ENCODE measurements at places on chromosomes 13 and 19. TPM values are rescaled to one million over a fixed set of nuclear protein-coding genes. Genes with fewer than 3 reads are reported as not detected.

DNA sequence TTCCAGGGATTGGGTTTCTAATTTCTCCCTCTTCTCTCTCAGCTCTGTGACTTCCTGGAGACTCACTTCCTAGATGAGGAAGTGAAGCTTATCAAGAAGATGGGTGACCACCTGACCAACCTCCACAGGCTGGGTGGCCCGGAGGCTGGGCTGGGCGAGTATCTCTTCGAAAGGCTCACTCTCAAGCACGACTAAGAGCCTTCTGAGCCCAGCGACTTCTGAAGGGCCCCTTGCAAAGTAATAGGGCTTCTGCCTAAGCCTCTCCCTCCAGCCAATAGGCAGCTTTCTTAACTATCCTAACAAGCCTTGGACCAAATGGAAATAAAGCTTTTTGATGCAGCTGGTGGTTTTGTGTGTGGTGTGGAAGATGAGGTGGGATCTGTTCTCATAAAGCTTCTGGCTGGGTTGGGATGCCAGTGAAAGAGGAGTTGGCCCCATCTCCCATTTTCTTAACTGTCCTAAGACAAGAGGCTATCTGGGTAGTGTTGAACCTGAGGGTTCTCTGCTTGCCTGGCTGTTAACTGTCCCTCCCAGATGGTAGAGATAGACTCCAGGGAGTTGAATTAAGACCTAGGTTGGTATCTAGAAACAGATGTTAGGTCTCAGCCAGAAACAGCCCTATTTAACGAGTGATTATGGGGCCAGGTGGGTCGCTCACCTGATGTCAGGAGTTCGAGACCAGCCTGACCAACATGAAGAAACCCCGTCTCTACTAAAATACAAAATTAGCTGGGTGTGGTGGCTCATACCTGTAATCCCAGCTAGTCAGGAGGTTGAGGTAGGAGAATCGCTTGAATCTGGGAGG lies 1.6 kb downstream of the FTL start:
- H3K27ac ChIP-seq = no peak overlapping the region
- peaks cover 53% of the 10 kb centered on the region for H3K4me1 ChIP-seq
- H3K4me3 ChIP-seq = peak overlapping the region; percentile 99
- no peaks in the 10 kb centered on the region for H3K27me3 ChIP-seq

Gene WDR18
- total RNA-seq = 18.2 TPM

Gene SIAH3
- 0.15 TPM for total RNA-seq

GRCh38 chr19:49832556-49832955 lies 14.5 kb downstream of the MED25 start:
- DNase-seq = no peak
- no peaks in the 10 kb centered on the region for H3K27me3 ChIP-seq
- peaks cover 7% of the 10 kb centered on the region for H3K36me3 ChIP-seq
- no peak overlapping the region for H3K4me3 ChIP-seq
- H3K4me1 ChIP-seq = peaks cover 10% of the 10 kb centered on the region

Gene ZNF440
- 7.9 TPM for total RNA-seq

DNA sequence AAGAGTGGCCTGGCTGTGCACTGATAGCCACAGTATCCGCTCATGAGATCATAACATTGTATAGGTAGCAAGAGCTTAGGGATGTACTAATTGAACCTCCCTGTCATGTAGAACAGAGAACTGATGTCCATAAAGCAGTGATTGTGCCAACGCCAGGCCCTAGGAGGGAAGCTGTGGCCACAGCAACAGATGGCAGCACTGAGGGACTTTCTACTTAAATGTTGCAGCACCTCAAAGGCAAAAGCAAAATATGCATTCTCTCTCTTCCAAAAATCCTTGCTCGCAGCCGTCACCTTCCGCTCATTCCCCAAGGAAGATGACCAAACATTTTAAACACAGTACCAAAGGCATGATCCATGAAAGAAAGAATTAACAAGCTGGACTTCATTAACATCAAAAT lies 32.3 kb downstream of the COL4A1 start:
- no peak overlapping the region for H3K27ac ChIP-seq
- H3K4me3 ChIP-seq = no peak overlapping the region
- H3K36me3 ChIP-seq = no peaks in the 10 kb centered on the region

DNA sequence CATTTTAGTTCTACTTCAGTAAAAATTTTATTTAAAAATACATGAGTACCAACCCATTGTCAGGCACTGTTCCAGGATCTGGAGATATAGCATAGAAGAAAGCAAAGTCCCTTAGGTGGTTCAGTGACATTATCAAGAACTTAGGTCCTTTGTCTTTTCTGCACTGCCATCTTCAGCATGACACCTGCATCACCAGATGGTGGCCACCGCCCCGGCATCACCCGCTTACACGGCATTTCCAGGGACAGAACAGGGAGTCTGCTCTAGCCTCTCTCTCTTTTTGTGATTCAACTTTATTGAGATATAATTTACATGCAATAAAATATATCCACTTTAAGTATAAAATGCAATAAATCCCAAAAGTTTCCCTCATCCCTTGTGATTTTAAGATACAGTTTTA lies 23.5 kb downstream of the DYRK1B start:
- H3K4me3 ChIP-seq = no peak overlapping the region
- no peaks in the 10 kb centered on the region for H3K4me1 ChIP-seq
- H3K36me3 ChIP-seq = no peaks in the 10 kb centered on the region
- no peak overlapping the region for H3K27ac ChIP-seq

Gene UHRF1
- total RNA-seq = 0.34 TPM

DNA sequence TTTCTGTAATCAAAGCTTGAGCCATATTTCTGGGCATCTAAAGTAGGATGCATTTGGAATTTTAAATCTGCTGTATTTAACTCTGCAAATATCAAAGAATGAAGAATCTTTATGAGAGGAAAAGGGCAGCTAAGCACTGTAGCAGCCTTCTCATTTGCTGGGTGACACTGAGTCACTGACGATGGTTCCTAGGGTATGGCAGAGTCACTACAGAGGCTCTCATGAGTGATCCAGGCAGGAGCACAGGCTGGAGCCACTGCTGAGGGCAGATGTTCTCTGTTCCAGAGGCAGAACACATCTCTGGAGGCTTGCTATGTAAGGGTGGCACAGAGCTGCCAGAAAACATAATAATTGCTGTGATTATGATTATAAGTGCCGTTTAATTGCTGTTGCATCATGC lies 340.7 kb upstream of the HTR2A start:
- no peaks in the 10 kb centered on the region for H3K27me3 ChIP-seq
- H3K36me3 ChIP-seq = no peaks in the 10 kb centered on the region
- H3K27ac ChIP-seq = no peak overlapping the region
- no peaks in the 10 kb centered on the region for H3K4me1 ChIP-seq

DNA sequence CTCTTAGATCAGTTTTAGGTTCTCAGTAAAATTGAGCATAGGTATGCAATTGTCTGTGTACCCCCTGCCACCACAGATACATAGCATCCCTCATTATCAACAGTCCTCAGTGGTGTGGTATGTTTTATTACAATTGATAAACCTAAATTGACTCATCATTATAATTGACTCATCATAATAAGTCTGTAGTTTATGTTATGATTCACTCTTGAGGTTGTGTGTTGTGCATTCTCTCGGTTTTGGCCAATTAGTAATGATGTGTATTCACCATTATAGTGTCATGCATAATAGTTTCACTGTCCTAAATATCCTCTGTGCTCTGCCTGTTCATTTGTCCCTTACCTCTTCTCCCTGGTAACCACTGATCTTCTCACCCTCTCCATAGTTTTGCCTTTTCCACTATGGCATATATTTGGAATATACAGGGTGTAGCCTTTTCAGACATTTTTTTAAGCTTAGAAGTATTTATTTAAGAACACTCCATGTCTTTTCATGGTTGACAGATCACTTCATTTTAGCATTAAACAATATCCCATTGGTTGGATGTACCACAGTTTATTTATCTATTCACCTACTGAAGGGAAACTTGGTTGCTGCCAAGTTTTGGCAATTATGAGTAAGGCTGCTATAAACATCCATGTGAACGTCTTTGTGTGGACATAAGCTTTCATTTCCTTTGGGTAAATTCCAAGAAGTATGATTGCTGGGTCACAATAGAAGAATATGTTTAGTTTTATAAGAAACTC lies 1620.6 kb upstream of the MIR17HG start:
- H3K4me3 ChIP-seq = no peak overlapping the region
- no peaks in the 10 kb centered on the region for H3K36me3 ChIP-seq
- no peaks in the 10 kb centered on the region for H3K27me3 ChIP-seq
- no peak overlapping the region for H3K27ac ChIP-seq

GRCh38 chr19:41298348-41298964 lies 11.5 kb upstream of the CCDC97 start:
- peak overlapping the region; percentile 100 for H3K27ac ChIP-seq
- peaks cover 73% of the 10 kb centered on the region for H3K4me1 ChIP-seq
- H3K27me3 ChIP-seq = no peaks in the 10 kb centered on the region
- peak overlapping the region; percentile 77 for H3K4me3 ChIP-seq

Gene CD209
- not detected for total RNA-seq

DNA sequence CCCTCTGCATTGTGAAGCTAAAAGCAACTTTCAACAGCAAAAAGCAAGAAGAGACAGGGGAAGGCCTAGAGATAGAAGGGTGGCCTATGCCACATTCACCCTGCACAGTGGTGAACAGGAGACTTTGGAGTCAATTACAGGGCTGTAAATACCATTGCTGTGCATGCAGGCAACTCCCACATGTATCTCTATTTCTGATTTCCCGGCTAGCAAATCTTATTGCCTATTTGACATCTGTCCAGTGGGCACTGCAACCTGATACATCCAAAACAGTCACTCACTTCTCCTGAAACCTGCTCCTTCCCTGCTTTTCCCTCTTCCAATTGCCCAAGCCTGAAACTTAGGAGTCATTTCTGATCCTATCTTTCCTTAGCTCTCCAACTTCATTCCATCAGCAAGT lies 13.4 kb downstream of the RUBCNL start:
- H3K4me3 ChIP-seq = no peak overlapping the region
- no peaks in the 10 kb centered on the region for H3K36me3 ChIP-seq
- peaks cover 8% of the 10 kb centered on the region for H3K4me1 ChIP-seq
- no peak for DNase-seq
- H3K27me3 ChIP-seq = peaks cover 41% of the 10 kb centered on the region

DNA sequence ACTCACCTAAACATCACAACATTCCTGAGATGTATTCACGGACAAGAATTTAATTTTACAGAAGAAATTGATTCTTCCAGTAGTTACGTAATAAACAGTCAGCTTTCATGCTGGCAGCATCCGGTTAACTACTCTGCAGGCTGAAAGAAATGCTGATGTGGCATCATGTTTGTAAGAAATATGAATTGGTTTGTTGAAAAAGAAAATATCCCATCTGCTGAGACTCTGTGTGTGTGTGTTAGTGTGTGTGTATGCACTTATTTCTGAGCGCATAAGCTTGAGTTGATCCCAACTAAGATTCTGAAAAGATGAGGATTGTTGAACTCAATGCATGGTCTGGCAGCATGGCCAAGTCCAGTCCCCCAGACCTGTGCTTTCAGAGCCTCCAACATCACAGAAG lies 74.3 kb upstream of the FAM216B start:
- no peak overlapping the region for H3K27ac ChIP-seq
- H3K4me1 ChIP-seq = no peaks in the 10 kb centered on the region
- H3K27me3 ChIP-seq = peaks cover 28% of the 10 kb centered on the region
- H3K4me3 ChIP-seq = no peak overlapping the region
- no peaks in the 10 kb centered on the region for H3K36me3 ChIP-seq

GRCh38 chr19:37738371-37738770 lies 18.8 kb upstream of the ZNF607 start:
- H3K4me1 ChIP-seq = no peaks in the 10 kb centered on the region
- H3K27ac ChIP-seq = no peak overlapping the region
- DNase-seq = no peak
- peaks cover 4% of the 10 kb centered on the region for H3K36me3 ChIP-seq
